ENCODE measurements at places on chromosomes 5 and 9.

- DNase-seq: no peak
Observed at GRCh38 chr5:107546719-107547118, 124.0 kb downstream of the EFNA5 start.

GRCh38 chr9:137832191-137832700, 45.3 kb upstream of the CACNA1B start:
- DNase-seq: no peak

DNA sequence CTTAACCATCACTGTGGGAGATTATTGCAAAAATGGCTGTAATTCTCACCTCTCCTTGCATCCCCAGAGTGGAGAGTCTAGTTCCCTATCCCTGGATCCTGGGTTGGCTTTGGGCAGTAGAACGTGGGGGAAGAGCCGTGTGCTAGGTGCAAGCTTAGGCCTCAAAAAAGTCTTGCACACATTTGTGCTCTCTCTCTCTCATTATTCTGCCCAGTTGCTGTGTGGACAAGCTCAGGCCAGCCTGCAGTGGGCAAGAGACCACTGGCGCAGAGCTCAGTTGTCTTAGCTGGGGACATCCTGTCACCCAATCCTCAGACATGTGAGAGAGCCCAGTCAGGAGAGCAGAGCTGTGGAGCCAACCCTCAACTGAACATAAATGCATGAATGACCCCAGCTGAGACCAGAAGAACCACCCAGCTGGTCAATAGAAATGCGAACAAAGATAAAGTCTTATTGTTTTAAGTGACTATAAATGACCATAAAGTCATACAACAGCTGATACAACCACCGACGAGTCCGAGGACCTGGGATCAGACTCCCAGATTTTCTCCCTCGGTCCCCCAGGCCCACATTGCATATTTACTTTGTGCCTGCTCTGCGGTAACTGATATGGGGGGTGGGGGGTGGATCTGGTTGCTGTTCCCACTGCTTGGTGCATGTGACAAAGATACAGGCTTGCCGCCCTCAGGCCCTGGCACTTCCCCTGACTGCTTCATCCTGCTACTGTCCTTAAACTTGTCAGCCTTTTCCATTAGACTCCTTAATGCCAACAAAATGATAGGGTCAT, 166.4 kb upstream of the MVB12B start:
- no peak for DNase-seq

DNA sequence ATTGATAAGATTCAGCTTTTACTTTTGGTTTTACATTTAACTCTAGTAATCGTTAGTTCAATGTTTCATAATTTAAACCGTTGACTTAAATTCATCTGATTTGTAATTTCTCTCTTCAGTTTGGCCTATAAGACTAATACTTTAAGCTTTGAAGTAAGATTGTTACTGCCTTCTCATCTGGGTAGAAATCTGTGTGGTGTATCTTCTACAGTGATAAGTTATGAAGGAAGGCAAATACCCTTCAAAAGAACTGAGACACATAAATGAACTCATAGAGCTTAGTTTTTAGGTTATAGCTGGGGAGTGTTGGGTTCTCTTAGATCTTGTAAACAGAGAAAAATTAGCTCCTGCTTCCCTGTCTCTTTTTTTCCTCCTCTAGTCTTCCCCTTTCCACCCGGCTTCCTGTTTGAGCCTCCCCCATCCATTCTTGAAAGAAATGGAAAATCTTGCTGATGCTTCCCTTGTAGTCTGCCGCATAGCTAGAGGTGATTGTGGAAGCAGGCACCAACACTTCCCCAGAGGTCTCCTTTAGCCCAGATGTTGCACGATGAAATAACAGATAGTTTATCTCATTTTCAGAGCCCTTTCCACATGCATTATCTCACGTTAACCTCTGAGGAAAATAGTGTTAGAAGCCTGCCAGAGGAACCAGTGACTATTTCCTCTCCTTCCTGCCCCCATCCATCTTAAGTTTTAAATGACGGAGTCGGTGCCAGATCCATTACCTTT, 2.0 kb upstream of the F2RL2 start:
- DNase-seq: no peak

DNA sequence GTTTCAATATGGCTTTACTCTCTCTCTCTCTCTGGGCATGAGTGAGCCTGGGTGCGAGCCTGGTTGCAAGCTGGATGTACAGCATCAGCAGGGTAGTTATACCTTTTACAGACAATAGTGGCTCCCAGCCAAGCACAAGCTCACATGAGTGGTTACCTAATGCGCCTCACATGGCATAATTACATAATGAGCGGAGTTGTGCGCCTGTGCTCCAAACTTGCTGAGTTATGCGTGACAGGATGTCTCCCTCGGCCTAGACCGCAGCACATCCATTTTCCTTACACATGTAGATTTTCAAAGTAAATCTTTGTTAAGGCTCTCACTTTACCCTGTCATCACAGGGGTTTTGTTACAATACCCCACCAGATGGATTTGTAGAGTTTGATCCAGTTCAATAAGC, 233.5 kb upstream of the WWC1 start:
- DNase-seq: no peak

- no peak for DNase-seq
Observed at GRCh38 chr5:27938989-27939388, 900.6 kb upstream of the CDH9 start.

GRCh38 chr9:86668488-86668887, 278.8 kb downstream of the GAS1 start:
- DNase-seq: no peak

DNA sequence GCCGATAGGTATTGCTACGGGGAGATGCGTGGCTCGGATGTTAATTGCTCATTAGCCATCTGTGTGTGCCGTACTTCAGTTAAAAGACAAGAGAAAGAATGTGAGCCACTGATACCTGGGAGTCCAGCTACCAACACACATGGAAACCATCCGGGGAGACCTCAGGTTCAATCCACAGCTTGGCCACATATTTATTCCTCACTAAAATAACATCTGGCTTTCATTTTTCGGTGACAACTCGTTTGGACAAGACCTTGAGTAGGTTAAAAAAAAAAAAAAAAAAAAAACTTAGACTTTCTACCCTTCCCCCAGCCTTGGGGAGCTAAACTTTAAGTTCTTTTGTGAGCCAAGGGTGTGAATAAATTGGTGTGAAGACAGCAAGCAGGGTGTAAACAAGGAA, 84.1 kb downstream of the SLIT3 start:
- no peak for DNase-seq

DNA sequence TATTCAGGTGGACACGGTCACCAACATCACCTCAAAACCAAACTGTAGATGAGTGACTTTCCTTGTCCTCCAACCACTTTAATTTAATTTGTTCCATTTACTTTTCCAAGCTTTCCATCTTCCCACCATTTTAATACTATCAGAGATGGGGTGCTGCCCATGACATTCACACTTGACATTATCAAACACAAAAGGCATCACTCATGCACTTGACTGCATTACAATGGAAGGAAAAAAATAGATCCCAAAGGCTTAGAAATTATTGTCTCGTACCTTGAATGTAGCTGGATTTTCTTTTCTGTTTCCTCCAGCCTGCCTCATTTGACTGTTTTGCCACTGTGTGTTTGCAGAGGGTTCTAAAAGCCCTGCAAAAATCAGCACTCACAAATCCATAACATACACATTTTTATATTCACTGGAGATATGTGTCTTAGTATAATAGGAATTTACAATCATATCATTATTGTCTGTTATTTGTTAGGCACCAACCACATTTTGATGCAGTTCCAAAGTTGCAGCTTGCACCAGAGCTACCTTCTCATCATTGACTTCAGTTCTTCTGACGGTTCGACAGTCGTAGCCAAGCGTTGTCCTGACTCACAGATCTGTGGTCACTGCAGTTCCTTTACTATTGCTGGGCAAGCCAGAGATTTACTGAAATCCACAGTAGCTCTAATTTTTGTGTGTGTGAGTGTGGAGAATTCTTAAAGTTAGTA, 712.3 kb upstream of the WWC1 start:
- no peak for DNase-seq

DNA sequence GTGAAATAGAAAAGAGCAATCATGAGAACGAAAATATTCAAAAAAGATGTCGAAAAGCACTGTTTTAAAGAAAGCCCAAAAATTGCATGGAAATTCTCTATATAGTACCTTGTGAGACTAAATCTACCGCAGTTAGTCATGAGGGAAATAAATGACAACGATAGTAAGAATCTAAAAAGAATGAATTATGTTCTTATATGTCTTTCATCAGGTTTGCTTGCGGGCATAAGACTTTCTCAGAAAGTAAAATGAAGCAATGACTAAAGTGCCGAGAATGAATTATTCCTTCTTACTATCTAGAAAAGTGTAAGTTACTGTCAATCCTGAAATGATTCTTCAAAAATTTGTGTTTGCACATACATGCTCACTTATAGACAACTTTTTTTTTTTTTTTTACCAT, 26.4 kb downstream of the PTPRD start:
- DNase-seq: no peak

DNA sequence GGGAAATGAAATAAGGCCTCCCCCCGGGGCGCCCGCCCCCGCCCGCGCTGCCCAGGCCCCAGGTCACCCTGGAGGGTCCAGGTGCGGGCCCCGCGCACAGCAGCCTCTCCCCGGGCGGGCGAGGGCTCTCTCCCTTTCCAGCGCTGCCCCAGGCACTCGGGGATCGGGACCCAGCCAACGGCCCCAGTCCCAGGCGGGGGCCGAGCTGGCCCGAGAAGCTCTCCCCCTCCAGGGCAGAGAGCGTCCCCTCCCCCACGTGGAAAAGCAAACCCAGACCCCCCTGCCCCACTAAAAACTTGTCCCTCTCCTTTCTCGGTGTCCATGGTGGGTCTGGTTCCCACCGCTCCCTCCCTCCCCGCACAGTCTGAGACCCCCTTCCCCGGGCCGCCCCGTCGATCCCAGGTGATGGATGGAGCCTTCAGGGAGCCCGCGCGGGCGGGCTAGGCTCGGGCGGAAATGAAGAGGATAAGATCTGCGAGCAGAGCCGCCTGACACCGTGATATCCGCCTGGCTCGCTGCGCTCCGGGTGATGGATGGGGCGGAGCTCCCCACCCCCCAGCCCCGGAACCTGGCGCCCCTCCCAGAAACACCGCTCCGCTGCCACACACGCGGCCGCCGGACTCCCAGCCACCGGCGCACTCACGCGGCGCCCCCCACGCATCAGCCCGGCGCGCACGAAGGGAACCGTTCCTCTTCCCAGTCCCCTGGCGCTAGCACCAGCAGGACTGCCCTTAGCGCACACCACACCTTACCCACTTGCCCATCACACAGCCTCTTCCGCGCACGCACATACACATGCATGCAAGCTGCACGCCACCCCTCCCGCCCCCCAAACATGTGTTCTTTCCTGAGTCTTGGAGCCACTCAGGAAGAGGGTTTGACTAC, 81.7 kb upstream of the ZBTB43 start:
- peak; percentile 50 for DNase-seq

DNA sequence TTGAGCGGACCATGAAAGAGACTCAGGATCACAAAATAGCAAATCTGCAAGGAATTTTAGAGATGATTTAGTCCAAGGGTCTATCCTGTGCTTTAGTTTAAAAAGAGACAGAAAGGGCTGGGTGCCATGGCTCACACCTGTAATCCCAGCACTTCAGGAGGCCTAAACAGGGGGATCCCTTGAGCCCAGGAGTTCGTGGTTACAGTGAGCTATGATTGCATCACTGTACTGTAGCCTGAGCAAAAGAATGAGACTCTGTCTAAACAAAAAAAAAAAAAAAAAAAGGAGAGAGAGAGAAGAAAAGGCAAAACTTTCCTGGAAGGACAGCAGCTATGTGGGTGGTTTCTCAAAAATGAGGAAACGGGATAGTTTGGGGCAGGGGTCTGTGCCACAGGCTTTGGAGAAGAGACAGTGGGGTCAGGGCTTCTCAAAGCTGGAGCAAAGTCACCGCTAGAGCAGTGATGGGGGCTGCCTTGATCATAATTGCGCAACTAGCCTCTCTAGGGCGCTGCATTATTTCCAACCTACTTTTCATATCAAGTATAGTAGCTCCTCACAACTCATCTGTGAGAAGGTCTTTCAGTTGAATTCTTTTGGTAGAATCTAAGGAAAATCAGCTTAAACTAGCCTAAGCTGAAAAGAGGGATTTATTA, 8.5 kb upstream of the ANKH start:
- DNase-seq: no peak

DNA sequence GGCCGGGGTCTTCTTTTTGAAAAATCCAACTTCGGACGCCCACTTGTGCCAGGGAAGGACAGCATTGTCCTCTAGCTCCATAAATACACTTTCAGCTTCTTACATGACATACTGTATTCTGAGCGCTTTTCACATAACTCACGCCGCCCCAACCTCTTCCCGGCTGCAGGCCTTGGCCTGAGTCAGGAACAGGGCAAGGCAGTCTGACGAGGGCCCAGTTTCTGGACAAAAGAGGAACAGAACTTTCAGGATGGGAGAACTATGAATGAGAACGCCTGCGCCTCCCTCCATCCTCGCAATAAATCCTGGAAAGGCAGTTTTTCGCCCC, 650 bp downstream of the DCTN4 start:
- DNase-seq: no peak
